ENCODE measurements at places on chromosomes 13 and 19.

DNA sequence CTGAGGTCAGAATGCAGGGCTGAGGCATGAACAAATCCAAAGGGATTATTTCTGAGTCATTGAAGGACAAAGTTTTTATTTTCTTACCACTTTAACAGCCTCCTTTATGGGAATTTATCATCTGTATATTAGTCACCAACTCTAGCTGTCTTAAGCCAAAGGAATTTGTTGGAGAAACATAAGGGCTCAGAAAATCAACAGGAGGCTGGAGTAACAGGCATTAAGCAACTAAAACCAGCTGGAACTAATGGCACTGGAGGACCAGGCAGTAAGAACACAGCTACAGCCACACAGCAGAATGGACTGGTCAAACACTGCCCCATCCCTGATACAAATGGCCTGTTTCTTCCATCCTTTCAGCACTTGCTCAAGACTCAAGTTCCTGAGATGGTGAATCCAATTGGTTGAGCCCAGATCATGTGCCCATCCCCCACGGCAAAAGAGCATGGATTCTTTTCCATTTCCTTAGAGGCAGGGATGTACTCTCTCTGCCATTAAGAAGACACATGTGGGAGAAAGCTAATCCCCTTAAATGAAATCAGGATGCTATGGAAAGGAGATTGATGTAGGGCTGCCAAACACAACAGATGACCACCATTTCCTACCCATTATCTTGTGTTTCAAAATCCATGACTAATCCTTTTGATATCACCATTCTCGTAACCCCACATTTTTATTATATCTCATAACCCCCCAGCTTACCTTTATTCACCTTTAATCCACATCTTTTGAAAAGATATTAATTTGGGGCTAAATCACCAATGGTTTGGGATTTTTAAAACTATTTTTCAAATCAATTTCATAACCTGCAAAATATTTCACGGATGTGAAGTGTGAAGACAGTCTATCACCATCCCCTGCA lies 157.0 kb upstream of the FNDC3A start:
- peak; percentile 98 for DNase-seq

- no peak for DNase-seq
These were observed 80.7 kb downstream of the ATP11A start for GRCh38 chr13:112770504-112770903.

GRCh38 chr13:75804054-75804453 lies 167.9 kb downstream of the LMO7 start:
- DNase-seq = no peak

GRCh38 chr19:33395561-33396550 lies 22.3 kb downstream of the CEBPG start:
- DNase-seq = no peak

GRCh38 chr19:7806234-7806633 lies 23.8 kb upstream of the EVI5L start:
- DNase-seq = no peak

DNA sequence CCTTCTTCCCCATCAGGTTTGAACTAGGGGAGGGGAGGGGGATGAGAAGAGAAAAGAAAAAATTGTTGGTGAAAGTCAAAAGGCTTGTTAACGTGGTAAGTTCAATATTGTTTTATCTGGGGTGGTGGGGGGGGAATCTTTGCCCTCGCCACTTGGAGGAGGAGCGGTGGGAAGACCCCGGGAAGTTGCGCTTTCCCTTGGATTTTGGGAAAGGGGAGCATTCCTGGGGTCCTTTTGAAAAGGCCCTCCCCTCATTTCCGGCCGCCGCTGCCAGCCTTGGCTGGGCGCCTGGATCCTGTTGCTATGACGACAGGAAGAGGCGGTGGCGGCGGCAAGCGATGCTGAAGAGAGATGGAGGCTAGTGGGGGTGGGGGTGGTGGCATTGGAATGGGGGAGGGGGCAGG lies 4.6 kb upstream of the CACNG8 start:
- DNase-seq = no peak

- DNase-seq = no peak
These were observed 1.8 kb upstream of the MED4 start for GRCh38 chr13:48096670-48097069.

- DNase-seq = peak; percentile 82
These were observed 62.3 kb downstream of the ITGBL1 start for GRCh38 chr13:101514695-101515275.

- no peak for DNase-seq
These were observed 7.3 kb downstream of the LAIR1 start for GRCh38 chr19:54357381-54357780.

- DNase-seq = no peak
These were observed 19.6 kb downstream of the MBNL2 start for GRCh38 chr13:97241761-97242160.

DNA sequence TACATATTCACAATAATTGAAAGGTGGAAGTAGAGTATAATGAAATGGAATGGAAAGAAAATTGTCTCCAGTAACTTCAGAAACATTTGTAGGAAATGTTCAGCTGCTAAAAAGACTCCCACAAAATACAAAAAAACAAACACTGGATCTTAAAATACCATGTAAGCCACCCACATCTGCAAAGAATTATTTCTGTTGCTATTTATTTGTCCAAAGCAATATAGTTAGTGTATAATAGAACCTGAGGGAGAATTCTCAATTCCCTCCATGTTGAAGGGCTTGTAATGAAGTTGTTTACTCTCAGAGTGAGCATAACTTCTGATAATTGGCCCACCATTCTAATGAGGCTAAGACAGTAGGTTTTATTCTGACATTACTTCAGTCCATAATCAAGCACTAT lies 37.4 kb upstream of the KLF12 start:
- no peak for DNase-seq

DNA sequence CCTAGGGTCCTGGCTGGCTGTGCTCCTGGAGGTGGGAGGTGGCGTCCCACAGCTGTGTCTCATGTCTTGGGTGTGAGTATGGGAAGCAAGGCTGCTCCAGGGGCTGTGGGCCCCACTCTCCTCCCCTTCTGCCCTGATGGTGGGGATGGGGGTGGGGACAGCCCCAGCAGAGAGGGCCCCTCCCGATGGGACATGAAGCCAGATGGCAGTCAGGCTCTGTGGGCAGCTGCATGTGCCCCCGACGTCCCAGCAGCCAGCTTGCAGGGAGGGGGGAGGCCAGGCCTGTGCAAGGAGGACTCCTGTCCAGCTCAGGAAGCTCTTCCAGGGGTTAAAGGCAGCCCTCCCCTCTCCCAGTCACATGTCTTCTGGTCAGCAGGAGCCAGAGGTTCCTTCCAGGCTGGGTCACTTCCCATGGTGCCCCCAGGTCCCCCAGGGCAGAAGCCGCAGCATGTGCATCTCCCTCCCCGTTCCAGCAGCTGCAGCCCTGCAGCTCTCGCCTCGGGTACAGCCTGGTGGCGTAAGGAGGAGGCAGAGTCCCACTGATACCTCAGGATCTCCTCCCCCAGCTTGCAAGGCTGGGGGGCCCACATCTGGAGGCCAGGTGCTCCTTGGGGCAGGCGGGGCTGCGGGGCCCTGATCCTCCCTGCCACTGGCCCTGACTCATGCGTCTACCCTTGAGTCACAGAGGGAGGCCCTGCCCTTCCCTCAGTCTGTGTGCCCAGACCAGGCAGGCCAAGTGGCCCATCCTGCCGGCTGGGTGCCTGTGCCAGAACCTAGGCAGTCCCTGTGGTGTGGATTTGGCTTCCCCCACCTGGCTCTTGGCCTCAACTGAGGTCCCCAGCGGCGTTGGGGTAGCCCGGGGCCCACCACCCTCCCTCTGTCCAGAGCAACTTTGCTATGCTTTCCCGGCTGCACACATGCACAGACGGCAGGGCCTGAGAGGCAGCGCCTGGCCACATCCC lies 13.0 kb downstream of the YIPF2 start:
- peak; percentile 95 for DNase-seq

Measured in fibroblast of villous mesenchyme (primary cell).